ENCODE measurements at places on chromosomes 3 and 15.

GRCh38 chr15:32106401-32107381, 76.4 kb downstream of the CHRNA7 start:
- no peak for DNase-seq

- no peak for DNase-seq
Measured at GRCh38 chr15:78415284-78415683, 22.7 kb upstream of the IREB2 start.

DNA sequence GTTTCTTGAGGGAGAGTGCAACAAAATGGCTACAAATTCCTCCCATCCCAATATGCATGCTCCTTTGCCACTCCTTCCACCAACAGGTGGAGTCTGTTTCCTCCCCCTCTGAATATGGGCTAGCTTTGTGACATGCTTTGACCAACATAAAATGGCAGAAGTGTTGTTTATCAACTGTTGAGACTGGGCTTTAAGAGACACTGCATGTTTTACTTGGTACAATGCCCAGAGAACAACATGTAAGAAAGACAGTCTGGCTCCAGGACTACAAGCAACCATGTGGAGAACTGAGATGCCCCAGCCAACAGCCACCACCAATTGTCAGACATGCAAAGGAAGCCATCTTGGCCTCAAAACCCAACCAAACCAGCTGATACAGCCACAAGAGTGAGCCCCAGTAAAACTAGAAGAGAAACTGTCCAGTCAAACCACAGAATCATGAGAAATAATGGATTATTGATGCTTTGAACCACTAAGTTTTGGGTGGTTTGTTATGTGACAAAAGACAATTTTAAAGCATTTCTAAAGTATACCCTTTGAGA, 40.5 kb downstream of the NUDT16 start:
- DNase-seq = no peak

DNA sequence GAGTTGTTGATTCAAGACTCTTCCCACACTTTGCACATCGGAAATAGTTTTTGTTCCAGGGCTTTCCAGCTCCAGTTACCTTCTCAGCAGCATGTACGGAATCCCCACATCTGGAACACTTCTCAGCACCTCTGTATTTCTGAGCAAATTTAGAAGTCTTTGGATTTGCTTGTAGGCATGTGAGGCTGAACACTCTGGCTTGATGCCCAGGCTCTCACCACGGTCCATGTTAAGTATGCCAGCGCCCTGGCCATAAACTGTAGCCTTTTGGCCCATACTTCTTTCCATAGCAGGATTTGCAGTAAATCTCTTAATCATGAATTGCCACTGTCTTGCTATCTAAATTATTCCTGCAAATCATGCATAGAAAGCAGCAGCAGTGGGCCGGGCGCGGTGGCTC, 24.4 kb downstream of the ATP2C1 start:
- no peak for DNase-seq

GRCh38 chr3:64046996-64047594, 23.8 kb upstream of the PSMD6 start:
- DNase-seq = no peak

DNA sequence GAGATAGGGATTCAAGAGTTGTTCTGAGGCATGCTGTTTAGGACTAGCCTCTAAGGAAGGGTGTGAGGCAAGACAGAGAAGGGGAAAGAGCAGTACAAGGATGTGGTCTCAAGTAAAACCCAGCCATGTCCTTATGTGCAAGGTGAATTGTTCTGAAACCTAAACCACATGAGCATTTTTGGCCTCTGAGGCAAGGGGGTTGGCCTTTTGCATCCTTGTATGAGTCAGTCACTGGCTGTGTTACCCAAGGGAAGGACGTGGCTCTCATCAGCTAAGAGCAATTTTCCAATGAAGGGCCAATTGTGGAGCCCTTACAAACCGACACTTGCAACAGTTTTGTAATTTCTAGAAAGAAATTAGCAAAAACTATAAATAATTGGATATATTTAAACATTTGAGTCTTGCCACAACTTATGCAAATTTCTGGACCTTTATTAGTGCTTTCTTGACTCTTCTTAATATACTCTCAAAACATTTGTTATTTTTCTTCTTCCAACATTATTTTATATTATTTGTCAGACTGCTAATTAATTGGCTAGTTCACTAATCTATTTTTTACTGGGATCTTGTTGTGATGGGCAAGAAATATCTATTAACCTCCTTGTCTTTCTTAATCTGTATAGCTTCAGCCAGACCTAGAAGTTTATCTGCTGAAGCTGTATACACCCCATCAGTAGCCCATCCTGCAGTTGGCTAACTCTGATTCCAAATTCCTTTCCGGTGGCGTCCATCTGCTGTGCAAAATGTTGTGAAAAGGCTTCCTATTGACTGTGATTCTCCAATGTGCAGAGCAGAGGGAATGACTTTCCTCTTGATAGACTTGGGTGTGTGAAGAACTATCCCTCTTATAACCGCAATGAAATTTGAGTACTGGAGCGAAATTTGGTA, 97.7 kb upstream of the P2RY1 start:
- DNase-seq = no peak

- no peak for DNase-seq
Measured at GRCh38 chr3:72182206-72182605, 397.3 kb upstream of the PROK2 start.

GRCh38 chr3:140351466-140351865, 326.4 kb upstream of the TRIM42 start:
- DNase-seq = no peak

GRCh38 chr3:120708408-120708807, 26.4 kb upstream of the HGD start:
- DNase-seq = no peak

DNA sequence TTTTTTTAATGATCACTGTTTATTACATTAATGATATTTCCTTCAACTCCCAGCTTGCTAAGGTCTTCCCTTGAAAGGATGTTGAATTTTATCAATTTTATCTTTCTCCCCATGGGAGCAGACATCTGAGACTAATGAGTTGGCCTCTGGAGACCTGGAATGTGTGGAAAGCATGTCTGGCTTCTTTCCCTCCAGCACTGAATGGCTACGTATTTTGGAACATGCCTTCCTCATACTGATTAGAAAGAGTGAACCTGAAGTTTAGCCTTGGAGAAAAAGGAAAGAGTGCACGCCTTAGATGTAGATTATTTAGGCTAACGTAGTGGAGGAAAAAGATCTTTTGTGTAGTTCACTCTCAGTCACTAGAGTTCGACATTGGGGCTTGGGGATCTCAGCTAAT, 25.1 kb downstream of the CASR start:
- no peak for DNase-seq

- DNase-seq = no peak
Measured at GRCh38 chr15:58298879-58299850, 132.6 kb upstream of the LIPC start.

DNA sequence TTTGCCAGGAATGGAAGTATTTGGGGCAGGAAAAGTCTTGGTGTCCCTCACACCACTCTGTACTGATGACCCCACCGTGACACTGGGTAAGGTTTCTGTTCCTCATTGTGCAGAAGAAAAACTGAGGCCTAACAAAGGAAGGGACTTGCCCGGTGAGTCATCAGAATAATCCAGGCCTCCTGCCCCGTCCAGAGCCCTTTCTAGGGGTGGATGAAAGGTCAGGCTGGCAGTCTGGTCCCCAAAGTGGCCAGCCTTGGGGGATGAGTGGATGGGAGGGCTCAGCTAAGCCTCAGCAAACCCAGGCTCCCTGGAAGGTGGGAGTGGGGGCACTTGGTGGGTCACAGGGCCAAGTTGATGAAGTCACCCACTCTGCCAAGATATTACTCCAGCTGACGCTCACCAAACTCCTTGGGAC, 2.3 kb upstream of the DNAH1 start:
- DNase-seq = no peak

GRCh38 chr3:53712817-53713388, 133.3 kb downstream of the CHDH start:
- DNase-seq = no peak

DNA sequence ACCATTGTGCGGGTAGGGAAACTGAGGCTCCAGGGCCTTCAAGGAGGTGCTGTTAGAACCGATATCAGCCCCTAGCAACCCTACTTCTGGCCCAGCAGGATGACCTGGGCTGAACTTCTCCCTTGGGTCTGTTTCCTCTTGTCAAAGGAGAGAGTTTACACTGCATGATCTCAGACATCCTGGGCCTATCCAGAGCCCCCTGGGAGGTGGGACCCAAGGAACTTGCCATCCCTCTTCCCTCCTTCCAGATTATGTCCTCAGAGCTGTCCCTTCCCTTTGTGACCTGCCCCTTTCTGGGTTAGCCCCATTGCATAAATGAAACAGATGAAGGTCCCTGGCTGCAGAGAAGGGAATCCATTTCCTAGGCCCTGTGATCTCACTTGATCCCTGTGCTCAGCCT, 12.3 kb upstream of the DNAH1 start:
- DNase-seq = no peak

DNA sequence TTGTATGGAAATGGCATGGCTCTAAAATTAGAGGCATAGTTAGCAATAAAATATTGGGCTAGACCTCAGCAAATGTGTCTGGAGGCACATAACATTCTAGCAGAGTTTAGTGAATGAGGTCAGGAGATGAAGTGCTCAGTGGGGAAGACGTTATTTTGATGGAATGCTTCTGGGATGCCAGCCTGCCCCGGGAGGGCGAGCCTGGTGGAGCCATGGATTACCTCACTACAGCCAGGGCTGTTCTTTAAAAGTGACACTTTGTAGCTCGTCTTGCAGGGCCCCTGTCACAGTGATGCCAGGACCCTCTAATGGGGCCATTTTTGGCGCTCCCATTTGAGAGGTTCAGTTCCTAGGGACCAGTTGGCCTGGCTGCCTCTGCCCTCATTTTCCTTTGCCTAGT, 48.5 kb downstream of the PXYLP1 start:
- DNase-seq = no peak

DNA sequence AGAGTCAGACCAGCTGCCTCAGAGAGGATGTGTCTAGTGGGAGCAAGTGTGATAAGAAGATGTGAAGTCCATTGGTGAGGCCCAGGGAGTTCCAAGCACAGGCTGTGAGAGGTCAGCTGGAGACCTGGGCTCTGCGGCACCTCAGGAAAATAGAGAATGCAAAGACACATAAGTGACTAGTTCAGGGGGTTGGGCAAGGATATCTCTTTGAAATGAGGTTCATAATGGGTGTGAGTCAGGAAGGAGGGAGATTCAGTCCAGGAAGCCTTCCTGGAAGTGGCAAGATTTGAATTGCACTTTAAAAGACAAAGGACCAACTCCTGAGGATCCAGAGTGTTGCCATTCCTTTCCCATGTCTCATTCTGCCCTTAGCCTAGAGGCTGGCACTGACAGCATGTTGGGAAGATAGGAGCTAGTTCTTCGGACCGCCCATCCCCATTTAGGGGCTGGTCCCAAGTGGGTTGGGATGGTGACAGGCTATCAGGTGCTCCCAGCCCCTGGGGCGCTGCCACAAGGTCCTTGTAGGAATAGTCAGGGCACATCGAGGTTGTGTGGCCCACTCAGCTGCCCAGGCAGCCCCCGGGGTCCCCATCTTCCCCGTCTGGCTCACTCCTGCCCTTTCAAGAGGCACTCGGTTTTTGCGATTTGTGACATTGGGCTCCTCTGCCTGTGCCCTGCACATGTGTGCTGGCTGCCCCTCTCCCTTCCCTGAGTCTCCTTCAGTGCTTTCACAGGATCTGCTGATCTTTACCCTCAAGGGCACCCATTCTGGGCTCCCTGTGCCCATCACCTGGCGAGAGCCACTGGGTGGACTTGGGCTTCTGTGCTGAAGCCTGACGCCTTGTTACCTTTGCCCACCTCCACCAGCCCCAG, 23.7 kb downstream of the ESYT3 start:
- DNase-seq = no peak
